ENCODE measurements at places on chromosomes 12 and 14.

GRCh38 chr12:112924986-112925385 lies 13.3 kb upstream of the OAS3 start:
- DNase-seq, result no peak

GRCh38 chr12:49909826-49910225 lies 6.1 kb upstream of the FAIM2 start:
- no peak for DNase-seq

DNA sequence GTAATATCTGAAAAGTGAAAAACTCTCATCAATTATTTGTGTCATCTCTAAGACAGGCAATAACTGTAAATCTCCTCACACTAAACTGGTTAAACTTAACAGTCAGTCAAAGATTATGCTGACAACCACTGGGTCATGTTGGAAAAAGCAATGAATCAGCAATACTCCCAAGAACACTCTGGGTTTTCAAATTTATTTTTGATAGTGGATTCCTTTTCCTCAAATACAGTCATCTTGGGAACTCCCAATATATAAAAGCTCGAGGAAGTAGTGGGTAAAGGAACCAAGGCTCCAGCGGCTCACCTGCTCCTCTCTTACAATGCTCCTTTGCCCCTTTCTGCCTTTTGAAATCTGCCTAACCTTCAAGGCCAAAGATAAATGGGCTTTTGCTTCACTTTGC lies 70.0 kb downstream of the ARMH4 start:
- no peak for DNase-seq

DNA sequence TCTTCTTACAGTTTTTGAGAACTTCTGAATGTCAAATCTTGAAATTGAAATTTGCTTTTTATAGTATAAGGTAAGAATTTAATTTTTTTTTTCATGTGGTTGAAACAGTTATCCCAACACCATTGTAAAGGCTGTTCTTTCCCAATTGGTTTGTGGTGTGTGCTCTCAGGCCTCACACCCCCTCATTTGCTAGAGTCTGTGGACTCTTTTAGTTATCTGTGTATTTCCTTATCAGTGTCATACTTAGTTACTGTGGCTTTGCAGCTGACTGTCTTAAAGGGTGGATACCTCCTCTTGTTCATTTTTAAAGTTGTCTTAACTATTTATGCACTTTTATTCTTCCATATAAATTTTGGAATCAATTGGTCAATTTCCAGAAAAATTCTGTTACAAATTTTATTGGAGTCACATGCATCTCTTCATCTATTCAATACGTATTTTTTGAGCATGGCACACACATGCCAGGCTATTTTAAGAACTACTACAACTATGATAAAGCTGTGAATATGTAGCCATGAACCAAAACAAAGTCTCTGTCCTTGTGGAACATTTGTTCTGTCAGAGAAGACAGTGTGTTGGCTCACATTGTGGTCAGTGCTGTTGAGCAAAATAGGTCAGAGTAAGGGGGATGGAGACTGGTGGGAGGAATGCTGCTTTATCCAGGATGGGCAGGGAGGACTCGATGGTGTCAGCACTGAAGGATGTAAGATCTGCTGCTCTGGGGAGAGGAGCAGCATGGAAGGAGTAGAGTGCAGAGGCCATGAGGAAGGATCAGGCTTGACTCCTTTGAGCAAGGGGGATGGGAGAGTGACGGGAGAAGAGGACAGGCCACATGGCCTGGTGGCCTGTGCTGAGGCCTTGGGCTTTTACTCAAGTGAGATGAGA lies 24.1 kb downstream of the FGF23 start:
- DNase-seq, result no peak

DNA sequence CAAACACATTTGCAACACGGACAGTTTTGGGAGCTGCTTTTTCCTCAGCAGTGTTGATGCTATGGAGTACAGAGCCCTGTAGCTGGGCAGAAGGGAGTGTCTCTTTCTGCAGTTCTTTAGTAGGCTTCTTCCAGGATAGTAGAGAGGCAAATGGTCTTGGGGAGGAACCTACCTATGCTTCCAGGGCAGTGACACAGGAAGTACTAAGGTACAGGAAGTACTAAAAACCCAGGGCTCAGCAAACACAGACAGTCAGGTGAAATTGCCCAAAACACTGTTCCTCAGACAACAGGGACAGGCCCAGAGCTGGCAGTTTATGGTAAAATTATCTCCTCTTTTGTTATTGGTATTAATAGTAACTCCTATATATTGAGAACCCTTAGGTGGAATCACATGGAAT lies 217.6 kb downstream of the TTC8 start:
- no peak for DNase-seq

- no peak for DNase-seq
Observed at GRCh38 chr14:34754687-34755086, 40.3 kb upstream of the CFL2 start.

- DNase-seq, result no peak
Observed at GRCh38 chr14:88256997-88257950, 65.8 kb downstream of the KCNK10 start.

DNA sequence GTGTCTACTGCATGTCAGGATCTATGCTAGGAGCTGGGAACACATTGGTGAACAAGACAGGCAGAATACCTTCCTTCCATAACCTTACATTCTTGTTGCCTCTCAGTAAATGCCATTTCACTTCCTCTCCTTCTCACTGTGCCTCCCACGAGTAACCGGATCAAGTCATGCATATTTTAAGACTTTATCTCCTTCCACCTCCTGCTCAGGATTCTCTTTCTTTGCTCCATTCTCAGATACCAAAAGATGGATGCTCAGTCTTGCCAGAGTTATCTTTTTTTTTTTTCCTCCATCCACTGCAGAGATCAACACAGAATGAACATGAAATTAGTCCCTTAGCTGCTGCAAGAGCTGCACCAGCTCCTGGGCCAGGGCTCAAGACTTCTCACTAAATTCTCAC lies 20.0 kb upstream of the APPL2 start:
- DNase-seq, result no peak

- DNase-seq, result no peak
Observed at GRCh38 chr14:76726551-76726970, 34.7 kb upstream of the VASH1 start.

DNA sequence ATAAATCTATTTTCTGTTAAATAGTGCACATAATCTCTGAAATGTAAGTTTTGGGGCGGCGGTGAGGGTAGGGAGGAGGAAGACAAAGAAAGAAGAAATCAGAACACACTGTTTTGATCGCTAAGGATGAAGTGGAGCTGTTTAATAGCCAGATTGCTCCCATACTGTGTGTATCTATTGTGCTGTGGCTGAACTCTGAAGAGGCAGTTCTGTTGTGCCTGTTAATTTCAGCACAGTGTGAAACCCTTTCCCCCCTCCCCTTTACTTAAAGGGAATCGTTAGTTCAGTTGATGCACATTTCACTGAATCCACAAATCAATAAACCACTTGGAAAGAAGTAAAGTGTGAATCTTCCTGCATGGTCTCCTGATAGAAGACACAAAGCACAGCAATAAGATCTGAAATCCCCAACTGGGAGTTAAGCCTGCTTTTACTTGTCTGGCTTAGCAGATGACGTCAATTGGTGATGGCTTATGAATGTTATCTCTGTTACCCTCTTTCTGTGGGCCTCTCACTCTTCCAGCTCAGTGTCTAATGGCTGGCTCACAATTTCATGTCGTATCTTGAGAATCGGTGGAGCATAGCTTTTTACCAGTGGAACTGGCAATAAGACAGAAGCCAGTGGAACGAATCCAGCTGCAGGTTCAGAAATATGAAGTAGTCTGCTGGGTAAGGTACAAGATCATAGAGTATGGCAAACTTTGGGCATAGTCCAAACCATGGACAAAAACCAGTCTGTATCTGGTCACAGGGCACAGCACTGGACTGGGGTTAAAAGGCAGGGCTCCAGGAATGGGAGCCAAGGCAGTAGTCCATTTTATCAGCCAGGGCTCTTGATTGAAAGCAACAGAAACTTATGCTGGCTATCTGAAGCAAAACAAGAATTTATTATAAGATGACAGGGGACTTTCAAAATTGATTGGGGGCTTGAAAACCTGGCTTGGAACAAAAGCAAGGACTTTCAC lies 413.5 kb upstream of the SEL1L start:
- DNase-seq, result no peak

DNA sequence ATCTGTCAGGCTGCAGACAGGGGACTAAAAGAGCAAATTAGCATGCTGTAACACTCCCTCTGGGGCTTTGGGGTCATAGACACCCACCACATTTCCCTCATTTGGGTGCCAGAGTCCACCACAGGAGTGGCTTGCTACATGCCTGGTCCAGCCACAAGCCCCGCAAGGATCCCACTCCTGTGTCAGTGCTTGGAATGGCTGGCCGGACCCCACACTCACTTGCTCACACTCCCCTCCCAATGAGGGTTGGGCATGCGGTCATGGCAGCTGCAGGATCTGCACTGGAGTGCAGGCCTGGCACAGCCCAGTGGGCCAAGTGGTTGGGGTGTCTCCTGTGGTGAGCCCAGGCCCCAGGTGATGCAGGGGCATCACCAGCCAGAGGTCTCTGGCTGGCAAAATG lies 59.9 kb downstream of the TSPAN19 start:
- no peak for DNase-seq

DNA sequence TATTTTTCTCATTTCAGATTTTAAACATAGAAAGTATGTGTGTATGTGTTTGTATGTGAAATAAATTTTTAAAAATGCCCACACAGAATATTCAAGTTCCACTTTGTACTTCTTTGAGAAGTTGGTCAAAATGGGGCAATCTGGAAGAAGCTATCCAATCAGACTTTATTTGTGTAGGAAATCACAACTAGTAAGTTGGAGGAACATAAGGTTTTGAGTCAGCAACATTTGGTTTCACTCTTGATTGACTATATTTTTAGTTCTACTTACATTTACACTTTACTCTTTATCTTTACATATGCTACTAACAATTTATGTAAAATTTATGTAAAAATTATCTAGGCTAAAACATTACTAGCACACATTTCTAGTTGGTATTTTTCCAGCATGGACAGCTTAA lies 128.1 kb downstream of the ATXN7L3B start:
- no peak for DNase-seq

DNA sequence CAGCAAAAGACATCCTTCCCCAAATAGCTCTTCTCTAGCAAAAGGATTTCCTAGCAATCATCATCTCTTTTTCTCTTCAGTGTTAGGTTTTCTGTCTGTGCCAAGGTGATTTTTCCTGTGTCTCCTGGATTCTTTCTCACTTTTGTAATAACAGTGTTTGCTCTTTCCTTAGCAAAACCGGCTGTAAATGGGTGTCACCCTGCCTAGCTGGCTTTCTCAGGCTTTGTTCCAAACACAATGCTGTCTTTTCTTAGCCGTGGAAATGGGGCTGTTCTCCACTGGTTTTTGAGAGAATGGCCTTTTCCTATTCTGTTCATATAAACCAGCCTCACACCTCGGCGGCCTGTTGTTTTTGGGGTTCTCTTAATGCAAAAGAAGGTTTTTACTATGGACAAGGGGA lies 21.9 kb downstream of the JDP2 start:
- DNase-seq, result no peak

DNA sequence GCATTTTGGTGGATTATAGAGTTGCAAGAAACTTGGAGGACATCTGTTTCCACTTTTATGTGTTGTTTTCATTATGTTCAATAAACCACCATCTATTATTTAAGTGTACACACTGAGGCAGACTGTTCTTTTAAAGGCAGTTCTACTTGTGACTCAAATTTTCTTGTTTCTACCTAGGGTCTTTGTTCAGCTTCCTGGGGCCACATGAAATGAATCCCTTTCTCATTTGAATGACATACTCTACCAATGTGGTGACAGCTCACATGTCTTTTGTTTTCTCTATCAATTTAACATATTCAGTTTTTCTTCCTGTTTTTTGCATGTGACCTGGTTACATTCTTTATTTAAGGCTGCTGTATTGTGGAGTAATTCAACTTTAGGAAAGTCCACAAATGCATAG lies 7.9 kb downstream of the SLC16A7 start:
- DNase-seq, result no peak

GRCh38 chr12:129103231-129103630 lies 250.0 kb downstream of the GLT1D1 start:
- no peak for DNase-seq

GRCh38 chr12:6321905-6322304 lies 11.4 kb downstream of the PLEKHG6 start:
- DNase-seq, result no peak

DNA sequence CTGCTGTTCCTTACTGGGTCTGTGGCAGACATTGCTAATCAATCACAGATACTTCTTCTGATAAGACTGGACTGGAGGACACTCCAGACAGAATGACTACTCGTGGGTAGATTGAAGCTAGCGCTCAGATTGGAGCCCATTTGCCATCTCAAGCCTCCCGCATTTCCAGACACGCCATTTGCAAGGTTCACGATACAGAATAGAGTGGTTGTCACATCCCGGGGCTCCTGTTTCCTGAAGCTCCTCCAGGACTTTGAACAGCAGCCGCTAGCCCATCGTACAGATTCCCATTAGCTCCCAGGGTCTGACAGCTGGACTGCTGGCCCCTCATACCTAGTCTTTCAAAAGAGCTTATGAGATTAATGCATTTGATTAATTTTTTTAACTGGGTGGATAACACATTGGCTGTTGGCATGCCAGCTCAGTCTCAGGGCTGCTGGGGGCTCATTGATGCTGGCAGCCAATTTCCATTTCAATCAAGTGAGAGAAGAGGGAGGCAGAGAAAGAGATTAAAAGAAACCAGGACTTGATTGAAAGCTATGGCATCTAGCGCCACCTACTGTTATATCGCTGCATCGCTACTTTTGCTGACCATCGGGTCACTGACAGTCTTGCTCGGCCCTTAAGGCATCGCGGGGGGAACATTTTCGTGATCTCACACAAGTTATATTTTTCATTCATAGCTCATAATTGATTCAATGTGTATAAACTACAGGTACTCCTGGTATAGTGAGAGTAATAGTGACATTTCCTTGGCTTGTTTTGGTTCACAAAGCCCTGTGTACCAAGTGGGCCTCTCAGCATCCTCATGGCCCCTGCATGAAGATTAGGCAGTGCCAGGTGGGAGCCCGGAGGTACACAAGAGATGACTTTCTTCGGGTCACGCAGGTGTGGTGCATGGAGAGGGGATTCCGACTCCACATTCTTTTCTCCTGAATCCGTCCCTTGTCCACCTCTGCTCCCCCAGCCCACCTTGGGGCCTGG lies 78.6 kb downstream of the CCDC60 start:
- no peak for DNase-seq

DNA sequence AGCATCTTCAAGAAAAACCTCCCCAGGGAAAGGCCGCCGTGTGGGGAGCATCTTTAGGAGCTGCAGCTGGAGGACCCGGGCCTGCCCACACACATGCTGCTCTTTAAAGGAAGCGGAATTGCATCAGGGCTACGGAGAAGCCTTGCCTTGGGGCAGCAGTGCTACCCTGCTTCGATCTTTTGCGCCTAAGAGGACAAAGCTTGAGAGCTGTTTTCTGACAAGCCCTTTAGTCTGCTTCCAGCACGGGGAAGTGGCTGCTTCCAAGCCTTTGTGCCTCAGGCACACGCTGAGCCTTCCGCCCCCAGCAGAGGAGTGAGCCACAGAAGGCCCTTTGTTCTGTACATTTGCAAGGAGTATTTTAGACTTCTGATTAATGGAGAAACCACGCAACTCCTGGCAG lies 31.5 kb downstream of the COA8 start:
- no peak for DNase-seq

GRCh38 chr14:76612654-76613053 lies 148.6 kb upstream of the VASH1 start:
- DNase-seq, result no peak

GRCh38 chr14:98445718-98446117 lies 826.3 kb downstream of the BCL11B start:
- DNase-seq, result no peak

- DNase-seq, result no peak
Observed at GRCh38 chr12:80038062-80038560, 61.2 kb upstream of the OTOGL start.
